Stimulated activated CD4-positive, alpha-beta T cell treated with anti-CD3 and anti-CD28 coated beads, TNF-alpha, amount 100 ng/mL, for 48 hours (primary cell): ENCODE measurements at places on chromosomes 3 and 15.

DNA sequence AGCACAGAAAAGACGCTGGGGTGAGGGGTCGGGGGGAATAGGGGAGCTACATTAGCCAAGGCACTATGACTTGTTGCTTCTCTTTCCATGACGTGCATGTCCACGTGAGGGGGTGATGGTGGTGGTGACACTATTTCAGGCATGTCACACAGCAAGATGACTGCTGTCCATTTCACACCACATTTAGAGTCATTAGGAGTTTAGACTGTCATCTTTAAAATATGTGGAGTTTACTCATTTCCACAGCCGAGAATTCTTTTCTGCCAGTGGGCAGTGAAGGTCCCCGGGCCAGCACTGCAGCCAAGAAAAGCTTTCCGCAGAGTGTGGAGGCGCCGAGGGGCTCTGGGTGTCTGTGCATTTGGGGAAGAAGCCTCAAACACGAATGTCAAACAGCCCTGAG, 954 bp upstream of the DGKG start:
- no peak for DNase-seq

DNA sequence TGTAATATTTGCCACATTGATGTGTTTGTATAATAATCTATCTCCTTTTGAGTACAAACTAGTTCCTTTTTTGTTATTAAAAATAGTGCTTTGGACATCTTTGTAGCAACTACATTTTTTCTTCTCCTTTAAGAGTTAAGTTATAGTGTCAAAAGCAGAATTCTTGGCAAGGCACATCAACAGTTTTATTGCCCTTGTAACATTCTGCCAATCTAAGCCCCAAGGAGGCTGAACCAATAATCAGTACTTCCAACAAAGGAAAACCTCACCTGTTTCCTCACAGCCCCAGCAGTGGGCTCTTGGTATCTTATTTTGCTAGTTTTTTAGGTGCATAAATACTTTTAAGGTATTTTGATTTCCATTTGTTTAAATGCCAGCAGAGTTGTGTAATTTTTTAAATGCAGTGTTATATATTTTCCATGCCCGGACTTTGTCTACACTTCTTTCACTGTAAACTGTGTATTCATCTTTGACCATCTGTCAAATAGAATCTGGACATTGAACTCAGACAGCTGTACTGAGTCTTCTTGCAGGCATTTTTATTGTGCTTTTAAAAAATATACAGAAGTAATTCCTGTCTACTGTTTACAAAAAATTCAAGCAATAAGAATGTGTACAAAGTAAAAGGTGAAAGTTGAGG, 101.0 kb downstream of the MYLK start:
- DNase-seq = no peak

DNA sequence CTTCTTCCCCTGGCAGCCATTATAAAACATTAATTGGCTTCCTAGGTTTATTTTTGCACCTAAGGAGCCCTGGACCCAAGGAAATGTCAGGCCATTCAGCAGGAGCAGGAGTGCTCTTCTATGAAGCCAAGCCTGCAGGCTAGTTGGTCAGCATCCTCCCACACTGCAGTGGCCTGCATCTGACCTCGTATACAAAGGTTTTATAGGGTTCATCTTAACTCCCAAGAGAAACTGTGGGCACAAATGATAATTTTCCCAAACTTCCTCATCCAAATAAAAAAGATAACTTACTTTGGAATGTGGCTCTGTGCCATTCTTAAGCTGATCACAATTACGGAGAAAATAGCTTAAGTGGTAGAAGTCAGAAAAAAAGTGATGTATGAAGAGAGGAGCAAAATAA, 19.4 kb downstream of the PLSCR1 start:
- DNase-seq = no peak

DNA sequence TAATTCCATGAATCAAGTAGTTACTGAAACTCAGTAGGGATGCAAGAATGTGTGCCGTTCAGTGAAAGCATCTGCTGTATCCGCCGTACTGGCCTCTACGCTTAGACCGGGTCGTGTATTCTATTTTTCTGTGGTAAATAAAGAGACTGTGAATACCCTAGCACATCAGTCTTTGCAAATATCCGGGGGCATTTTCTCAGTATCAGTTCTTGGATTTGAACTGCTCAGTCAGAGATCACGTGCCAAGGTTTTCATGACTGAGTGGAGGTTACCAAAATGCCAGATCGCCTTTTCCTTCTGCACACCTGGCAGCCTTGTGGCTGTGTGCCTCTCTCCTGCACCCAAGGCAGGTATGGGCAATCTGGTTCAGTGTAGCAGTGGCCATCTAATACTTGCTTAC, 377.0 kb downstream of the OCA2 start:
- no peak for DNase-seq

DNA sequence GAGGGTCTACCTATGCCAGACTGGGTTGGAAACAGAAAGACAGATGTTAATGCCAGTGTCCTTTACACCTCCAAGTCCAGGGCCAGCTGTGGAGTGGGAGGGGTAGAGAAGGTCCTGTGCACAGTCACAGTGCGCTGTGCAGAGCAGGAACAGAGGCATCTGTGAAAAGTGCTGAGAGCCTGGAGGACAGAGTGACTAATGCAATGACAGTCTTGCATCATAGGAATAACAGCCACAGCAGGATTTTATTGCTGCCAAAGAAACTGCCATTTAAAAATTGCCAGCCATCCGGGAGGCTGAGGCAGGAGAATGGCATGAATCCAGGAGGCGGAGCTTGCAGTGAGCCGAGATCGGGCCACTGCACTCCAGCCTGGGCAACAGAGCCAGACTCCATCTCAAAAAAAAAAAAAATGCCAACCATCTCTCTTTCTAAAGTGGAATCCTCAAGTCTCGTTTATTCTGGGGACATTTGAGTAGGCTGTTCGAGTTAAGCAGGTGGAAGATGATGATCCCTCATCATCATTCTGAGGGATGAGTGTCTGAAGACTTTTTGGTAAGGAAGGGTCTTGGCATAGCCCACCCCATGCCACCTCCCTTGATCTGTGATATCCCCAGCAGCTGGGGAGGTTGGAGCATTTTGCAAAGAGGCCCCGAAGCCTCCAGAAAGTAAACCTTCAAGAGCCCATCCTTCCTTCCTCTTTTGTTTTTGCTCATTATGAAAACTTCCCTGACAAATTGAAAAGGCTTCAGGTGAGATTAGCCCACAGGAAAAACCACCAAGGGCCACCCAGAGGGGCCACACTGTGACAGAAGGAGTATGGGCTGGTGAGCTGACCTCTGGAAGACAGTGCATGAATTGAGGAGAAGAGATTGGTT, 7.7 kb downstream of the CCR2 start:
- no peak for DNase-seq

DNA sequence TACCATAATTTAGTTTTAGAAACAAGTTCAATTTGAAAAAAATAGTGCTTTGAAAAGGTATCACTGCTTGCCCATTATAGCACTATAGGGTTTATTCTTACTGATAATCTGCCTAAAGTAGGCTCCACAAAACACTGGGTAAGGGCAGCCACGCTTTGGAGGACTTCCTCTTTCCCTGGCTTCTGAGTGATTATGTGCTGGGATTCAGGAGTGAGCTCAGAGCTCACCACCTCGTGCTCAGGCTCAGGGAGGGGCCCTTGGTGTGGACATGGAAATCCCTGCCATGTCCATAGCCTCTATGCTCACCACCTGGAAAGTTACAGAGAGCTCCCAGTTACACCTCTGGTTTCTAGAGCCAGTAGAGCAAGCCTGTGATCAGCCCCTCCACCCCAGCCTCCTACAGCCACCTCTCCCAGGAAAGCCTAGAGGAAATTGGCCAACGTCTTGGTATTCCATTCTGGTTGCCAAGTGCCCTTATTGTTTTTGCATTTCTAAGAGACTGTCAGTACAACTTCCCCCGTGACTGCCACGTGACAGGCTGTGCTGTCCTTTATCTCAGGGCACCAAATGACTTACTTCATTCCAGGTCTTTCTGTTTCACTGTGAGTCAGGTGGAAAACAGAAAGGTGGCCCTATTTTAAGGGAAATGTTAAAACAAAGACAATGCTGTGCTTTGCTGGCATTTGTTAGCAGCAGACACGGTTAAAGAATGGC, 316.0 kb downstream of the RORA start:
- DNase-seq = no peak

GRCh38 chr3:101292027-101292426, 28.3 kb downstream of the IMPG2 start:
- no peak for DNase-seq

DNA sequence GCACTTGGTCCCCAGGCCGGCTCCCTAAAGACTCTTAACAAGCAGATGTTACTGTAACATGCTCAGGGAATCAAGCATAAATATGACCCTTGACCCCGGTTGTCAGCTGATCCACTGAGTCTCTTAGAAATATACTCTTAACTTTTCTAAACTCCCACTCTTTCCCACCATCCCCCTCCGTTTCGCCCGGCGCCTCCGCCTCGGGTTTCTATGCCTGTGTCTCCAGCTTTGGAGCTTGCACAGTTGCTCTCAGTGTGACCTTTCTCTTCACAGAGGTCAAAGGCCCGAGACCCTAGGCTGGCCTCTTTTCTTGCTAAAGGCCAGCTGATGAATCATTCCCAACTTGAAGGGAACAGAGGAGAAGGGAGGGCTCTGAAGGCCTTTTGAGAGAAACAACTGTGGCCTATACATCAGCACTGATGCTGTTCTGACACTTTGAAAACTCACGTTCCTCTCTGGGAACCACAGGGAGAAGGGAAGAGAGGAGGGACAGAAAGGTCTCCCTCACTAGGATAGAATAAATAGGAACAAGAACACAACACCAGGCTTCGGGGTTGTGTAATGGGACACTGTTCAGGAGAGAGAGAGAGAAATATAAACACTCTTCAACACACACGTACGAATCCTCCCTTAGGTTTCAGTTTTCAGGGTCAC, 484.5 kb upstream of the NR2F2 start:
- DNase-seq = no peak

DNA sequence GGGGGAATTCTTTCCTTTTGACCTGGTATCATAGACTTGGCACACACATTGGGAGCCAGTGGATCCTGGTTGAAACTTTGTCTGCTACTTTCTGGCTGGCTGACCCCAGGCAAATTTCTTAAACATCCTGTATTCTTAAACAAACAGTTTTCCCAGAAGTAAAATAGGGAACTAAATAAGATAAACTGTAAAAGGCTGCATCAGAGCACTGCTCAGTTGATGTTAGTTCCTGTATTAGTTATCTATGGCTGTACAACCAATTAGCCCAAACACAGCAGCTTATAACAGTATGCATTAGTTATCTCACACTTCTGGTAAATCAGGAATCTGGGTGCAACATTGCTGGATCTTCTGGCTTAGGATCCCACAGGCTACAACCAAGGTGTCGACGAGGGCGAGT, 73.1 kb upstream of the SLCO3A1 start:
- DNase-seq = no peak

DNA sequence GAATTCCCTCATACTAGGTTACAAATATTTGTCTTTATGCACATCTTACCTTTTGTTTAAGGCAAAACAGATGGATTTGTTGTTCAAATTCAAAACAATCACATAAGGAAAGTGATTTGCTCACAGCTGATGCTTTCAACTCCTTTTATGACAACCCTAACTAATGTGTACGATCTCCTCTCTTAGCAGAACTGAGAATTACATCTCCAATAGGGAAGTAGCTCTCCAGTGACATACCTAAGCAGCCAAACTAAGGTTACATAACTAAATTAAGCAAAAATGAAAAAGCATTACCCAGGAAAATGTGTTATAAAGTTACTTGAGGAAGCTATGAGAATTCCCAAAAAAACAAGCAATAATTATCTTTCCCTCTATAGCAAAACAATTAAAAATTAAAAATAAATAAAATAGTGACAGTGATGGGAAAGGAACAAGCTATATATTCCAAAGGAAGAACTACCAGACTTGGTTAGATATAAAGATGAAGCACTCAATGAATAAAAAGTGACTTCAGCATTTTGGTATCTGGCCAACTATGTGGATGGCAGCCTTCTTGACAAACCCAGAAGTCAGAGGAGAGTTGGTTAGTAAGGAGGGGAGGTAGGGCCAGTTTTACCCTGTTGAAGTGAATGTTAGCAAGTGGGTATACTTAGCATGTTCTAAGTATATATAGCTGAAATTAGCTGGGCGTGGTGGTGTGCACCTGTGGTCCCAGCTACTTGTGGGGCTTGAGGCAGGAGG, 32.4 kb downstream of the PEAK1 start:
- DNase-seq = no peak

- DNase-seq = no peak
Observed at GRCh38 chr3:190429681-190430080, 20.0 kb downstream of the TMEM207 start.

- no peak for DNase-seq
Observed at GRCh38 chr15:69903470-69904469, 193.9 kb downstream of the TLE3 start.

- DNase-seq = no peak
Observed at GRCh38 chr3:43910750-43911149, 220.0 kb downstream of the ABHD5 start.

DNA sequence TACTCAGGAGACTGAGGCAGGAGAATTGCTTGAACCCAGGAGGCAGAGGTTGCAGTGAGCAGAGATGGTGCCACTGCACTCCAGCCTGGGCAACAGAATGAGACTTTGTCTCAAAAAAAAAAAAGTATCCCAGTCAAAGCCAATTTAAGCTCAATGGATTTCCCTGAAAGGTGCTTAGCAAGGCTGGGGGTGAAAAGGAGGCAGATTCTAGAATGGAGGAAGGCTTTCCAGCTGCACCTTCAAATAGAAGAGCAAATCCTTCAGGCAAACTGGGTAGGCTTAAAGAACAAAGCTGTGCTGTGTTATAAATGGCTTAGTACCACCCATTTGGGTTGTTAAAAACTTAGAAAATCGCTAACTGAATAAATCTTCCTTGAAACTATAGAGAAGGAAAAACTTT, 3.0 kb upstream of the IFT57 start:
- DNase-seq = no peak

- DNase-seq = no peak
Observed at GRCh38 chr3:138112362-138112761, 3.0 kb downstream of the DZIP1L start.

DNA sequence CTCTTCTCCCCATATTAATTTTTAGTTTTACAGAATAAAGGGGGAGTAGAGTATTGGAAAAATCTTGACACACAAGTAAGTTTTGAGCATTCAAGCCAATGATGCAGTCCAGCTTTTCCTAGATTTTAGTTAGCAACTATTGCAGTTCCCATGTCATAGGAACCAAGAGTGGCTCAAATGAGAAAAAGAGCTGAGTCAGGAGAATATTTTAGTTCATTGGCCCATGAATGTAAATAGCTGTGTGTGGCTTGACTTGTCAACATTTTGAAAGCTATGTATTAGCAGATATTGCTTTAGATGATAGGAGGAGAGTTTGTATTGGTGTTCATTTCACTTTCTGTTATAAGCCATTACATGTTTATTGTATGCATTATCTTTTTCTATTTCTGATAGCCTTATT, 853.7 kb downstream of the PLOD2 start:
- DNase-seq = no peak

- DNase-seq = no peak
Observed at GRCh38 chr3:41688595-41689380, 273.1 kb downstream of the ULK4 start.
